ENCODE measurements at places on chromosomes 16 and 17.

GRCh38 chr17:29495011-29495410, 71.8 kb downstream of the ABHD15 start:
- no peak for DNase-seq

DNA sequence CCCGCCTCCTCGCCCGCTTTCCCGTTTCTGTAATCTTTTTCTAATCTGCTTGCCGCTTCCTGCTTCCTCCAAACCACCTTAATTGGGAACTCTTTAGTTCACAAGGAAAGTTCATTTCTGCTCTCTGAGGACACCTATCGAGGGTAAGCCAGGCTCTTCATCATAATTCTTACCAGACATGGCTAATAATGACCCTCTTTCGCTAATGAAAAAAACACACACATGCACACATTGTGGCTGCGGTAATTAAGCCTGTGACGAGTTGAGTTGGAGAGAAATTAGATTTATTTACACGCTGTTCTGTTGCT, 100.6 kb downstream of the ZNF423 start:
- no peak for DNase-seq

GRCh38 chr17:6461792-6462524, 17.7 kb downstream of the PIMREG start:
- peak; percentile 19 for DNase-seq

DNA sequence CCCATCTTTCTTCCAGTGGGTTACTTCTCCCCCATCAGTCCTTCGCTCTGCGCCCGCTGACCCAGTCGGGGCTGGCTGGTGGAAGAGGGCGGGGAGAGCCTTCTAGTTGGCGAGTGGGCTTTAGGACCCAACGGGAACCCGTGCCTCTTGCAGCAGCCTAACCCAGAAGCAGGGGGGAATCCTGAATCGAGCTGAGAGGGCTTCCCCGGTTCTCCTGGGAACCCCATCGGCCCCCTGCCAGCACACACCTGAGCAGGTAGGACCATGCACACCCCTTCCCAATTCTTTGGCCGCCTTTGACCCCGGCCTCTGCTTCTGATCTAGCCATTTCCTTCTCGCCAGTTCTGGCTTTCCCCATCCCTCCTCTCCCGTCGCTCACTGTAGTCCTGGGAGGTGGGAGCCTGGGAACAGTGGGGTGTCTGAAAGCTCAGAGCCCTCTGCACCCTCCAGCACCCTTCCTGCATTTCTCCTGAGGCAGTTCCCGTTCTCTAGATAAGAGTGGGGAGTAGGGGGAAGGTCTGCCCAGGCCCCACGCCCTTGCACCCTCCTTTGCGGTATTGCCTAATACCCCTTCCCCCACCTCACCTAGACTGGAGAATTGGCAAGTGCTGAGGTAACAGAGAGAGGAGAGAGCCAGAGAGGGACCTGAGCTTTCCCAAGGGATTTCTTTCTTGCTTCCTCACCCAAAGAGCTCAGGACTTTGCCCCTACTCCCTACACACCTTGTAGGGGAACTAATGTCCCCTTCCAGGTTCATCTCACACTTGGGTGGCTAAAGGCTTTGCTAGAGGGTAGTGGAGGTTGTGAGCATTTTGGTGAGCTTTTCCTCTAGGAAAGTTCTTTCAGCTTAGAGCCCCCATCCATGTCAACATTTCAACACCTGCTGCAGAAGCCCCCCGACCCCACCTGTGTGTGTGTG, at the start of gene RARA:
RARA (plus strand) TSS at position 150 of the 918 bp plus-strand sequence. CDS start 22,039 bp downstream, outside the sequence.
- peak; percentile 45 for DNase-seq

- no peak for DNase-seq
Observed at GRCh38 chr17:51636291-51636690, 375.9 kb downstream of the UTP18 start.

- no peak for DNase-seq
Observed at GRCh38 chr17:6796887-6797490, 21.0 kb downstream of the FBXO39 start.

DNA sequence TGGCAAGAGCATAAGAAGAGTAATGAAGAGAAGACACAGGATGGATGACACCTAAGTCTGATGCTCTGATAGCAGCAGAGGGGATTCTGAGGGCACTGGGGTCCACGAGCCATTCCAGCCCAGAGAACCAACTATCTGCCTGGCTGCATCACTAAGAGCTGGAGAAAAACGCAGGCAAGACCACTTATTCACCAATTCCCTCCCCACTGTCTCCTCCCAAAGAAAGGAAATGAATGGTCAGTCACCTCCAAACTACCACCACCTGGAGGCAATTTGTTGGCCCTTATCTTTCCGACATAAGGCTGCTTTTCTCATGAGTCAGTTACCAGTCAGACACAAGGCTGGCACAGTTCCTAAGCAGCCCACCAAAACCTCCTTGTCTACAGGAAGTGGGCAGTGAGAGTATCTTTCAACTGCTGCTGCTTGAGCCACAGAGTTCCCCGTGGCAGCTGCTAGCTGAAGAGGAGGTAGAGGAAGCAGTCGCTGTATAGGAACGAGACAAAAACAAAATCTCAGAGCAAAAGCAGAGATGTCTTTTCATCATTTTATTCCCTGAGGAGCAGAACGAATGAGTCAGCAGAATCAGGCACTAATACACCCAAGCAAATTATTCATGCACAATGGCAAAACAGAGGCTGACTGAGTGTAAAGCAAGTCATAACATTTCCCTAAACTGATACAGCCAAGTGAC, 111.1 kb downstream of the SMG6 start:
- peak; percentile 69 for DNase-seq

- no peak for DNase-seq
Observed at GRCh38 chr16:17467923-17468540, 2.7 kb downstream of the XYLT1 start.

DNA sequence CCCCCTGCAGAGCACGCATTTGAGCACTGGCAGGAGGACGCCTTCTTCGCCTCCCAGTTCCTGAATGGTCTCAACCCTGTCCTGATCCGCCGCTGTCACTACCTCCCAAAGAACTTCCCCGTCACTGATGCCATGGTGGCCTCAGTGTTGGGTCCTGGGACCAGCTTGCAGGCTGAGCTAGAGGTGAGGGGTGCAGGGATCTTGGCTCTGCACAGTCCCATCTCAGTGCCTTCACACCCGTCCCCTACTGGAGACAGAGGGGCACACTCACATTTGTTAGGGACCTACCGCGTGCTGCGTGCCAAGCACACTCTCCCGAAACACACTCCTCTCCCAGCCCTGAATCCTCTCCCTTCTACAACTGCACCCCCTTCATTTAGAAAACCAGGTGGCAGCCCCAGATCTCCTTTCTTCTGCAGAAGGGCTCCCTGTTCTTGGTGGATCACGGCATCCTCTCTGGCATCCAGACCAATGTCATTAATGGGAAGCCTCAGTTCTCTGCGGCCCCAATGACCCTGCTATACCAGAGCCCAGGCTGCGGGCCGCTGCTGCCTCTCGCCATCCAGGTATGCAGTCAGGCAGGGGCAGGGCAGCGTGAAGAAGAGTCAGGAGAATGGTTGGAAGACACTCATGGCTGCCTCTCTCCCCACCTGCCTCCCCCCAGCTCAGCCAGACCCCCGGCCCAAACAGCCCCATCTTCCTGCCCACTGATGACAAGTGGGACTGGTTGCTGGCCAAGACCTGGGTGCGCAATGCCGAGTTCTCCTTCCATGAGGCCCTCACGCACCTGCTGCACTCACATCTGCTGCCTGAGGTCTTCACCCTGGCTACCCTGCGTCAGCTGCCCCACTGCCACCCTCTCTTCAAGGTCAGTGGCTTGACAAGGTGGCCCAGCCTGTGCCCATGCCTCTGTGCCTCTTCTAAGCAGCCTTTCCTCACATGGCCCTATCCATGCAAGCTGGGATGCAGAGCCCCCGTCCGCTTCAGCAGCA, 6.3 kb downstream of the ALOX15B start:
- no peak for DNase-seq

DNA sequence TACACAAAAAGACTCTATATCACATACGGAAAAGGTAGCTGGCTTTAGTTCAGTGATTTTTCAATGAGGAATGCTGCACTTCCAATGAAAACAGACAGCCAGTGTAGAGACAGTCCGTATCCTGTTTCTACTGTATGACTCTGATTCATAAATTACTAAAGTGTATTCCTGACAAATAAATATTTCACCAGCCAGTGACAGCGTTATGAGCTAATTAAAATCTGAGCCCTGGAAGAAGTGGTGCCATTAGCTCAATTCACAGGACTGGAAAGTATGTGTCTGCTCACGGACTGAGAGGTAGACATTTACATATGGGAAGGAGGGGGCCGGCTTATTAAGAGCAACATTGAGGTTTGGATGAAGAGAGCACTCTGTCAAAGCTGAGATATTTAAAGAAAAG, 207.9 kb upstream of the RBFOX1 start:
- DNase-seq: no peak

GRCh38 chr17:79937391-79938335, 98.0 kb downstream of the TBC1D16 start:
- DNase-seq: no peak

- DNase-seq: no peak
Observed at GRCh38 chr17:43359469-43360110, 39.2 kb upstream of the ARL4D start.

- DNase-seq: no peak
Observed at GRCh38 chr16:23222929-23223328, 40.4 kb downstream of the SCNN1G start.

GRCh38 chr17:49100601-49101000, 32.0 kb upstream of the B4GALNT2 start:
- no peak for DNase-seq

DNA sequence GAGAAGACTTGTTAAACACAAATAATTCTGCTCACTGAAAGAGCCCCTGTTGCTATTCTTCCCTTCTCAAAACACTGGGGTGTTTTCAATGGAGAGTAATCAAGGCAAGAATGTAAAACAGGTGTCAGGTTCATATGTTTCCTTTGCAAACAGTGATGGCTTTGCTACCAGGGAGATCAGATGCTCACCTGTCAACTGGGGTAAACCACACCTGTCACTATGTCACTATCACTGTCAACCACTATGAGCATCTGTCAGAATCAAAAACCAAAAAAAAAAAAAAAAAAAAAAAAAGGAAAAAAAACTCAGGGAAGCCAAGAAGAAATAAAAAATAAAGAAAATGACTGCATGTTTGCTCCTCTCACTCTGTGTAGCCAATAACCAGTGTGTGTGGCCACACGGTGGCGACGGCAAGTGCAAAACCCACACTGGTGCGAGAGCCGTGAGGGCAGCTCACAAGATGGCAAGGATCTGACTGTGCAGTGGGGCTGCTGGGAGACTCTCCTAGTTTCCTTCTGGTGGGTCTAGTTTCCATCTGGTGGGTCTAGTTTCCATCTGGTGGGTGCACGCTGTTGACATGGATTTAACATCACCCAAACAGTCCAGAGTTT, 22.7 kb downstream of the USP22 start:
- DNase-seq: no peak

DNA sequence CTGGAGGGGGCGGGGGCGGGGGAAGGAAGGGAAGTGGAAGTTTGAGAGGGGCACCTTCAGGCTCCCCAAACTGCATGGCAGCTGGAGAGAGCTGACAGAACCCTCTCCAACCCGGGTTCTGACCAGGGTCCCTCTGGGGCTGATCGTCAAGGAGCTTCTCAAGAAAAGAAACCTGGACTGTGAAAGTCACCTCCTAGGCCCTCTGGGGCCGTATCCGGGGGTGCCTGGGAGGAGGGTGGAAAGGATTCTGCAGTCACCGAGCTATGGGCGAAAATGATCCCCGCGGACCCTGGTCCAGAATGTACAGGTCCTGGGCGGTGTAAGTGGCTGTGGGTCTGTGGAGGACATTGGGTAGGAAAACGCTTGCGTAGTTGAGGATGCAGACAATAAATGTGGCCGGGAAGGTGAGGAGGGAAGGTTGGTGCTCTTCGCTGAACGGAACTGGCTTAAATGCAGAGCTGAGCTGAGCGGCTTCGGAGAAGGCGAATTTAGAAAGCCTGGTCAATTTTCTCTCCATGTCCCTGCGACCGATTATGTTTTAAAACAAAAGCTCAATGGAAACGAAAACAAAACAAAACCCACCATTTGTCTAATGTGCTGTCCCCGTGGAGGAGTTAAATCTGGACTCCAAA, 3.6 kb upstream of the LHX1 start:
- no peak for DNase-seq

- no peak for DNase-seq
Observed at GRCh38 chr17:20191056-20191455, 181.9 kb downstream of the SPECC1 start.

- no peak for DNase-seq
Observed at GRCh38 chr17:70137451-70138230, 31.7 kb upstream of the KCNJ2 start.

DNA sequence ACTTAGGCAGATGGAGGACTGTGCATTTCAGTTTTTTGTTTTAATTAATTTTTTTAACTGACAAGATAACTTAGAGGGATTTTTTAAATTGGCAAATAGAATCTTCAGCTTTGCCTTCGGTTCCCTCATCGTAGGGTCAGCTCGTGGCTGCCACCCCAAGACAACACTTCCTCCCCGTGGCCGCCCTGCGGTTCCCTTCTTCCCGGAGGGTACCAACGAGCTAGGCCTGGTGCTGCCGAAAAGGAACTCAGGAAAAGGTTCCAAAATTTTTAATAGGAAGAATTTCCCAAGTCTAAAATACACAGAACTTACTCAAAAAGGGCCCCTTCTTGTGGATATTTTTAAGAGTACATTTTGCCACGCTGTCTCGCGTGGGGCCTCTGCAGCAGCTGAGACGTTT, 210.4 kb upstream of the CHMP6 start:
- no peak for DNase-seq
